ENCODE measurements at places on chromosomes 2 and 18.

DNA sequence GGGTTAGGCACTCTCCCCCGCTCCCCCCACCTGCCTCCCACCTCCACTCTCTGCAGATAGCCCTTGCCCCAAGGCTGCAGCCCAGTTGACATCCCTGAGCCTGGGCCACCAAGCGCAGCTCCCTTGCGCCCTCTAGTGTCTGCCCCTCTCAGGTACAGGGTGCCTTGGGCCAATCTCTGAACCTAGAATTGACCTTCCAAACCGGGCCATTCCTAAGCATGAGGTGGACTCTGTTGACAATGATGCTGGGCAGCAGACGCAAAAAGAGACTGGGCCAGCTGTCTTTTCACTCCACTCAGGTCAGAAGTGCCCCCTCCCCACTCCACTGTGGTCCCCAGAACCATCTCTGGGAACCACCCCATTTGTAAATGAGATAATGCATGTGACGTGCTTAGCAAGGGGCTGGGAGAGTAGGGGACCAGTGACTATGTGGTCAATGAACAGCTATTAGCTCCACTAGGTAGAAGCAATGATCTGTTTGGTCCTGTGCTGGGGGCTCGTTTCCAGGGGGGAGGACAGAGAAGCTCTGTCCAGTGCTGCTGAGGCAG lies 43.3 kb upstream of the PLB1 start:
- peak; percentile 73 for DNase-seq

DNA sequence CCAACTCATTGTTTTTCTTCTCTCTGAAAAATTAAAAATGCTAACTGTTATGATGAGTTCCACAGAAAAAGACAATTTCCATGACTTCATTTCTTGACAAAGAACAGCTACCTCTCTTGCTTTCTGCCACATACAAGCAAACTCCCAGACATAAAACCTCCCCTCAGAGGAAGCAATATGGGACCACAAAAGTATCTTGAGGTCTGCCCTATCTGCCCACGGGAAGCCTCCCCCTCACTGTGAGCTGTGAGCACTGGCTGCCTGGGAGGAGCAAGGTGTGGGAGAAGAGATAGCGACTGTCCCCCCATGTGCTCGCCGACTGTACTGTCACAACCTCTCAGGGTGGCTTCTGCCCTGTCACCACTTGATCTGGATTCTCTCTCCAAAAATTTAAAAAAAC lies 69.7 kb upstream of the NRP2 start:
- no peak for DNase-seq

DNA sequence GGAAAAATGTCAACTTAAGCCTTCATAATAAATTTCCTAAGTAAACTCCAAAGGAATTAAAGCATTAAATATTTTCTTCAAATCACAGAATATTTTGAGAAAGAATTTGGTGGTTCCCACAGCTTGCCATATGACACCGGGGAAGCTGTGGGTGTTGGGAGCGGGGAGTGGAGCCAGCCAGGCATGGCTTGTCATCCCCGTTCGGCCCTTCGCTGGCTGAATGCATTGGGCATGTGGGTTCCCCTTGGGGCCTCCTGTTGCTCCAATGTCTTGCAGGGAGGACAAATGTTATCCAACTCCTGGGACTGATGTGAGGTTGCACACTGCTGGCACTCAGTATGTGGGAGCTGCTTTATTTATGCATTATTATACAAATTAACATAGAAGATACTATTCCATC lies 18.6 kb downstream of the NGEF start:
- no peak for DNase-seq

DNA sequence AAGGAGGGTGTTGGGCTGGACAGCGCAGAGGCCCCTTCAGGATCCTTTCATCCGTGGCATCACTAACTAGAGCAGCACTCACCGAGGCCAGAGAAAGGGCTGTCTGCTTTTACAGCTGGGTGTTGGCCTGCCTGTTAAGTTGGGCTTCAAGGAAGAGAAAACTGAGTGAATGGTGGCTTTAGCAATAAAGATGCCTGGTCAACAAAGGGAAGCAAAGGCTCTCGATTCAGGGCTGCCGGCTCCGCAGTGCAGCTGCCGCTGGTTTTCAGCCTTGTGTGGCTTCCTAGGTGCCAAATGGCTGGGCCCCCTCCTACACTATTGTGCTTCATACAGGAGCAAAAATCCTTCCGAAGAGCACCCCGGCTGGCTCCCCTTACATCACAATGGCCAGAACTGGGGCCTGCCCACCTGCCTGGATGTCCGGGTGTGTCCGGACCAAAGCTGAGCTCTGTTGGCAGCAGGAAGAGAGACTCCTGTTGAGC lies 61.0 kb upstream of the GPR45 start:
- DNase-seq: no peak

DNA sequence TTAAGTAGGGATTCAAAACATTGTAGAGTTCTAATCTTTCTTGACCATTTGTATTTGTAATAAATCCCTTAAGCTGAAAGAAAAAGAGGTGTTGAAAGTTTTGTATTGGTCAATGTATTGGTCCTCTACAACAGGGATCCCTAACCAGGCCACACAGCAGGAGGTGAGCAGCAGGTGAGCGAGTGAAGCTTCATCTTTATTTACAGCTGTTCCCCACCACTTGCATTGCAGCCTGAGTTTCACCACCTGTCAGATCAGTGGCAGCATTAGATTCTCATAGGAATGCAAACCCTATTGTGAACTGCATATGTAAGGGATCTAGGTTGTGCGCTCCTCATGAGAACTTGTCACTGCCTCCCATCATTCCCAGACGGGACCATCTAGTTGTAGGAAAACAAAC lies 715.7 kb upstream of the NXPH2 start:
- no peak for DNase-seq

DNA sequence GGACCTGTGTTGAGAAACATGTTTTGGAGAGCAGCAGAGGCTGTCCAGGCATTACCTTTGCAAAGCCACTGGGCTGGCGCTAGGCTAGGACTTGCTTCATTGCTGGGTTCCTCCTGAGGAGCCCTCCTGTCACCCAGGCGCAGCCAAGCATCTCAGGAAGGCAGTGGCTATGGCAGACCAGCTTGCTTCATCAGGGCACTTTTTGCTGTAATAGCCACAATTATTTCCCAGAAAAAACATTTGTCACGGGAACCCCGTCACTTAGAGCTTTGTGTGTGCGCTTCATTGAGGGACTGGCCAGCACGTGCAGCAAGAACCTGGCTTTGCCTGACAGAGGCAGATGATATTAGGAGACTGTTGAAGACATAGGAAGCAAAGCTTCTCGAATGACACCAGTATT lies 36.4 kb downstream of the SLC20A1 start:
- DNase-seq: no peak

DNA sequence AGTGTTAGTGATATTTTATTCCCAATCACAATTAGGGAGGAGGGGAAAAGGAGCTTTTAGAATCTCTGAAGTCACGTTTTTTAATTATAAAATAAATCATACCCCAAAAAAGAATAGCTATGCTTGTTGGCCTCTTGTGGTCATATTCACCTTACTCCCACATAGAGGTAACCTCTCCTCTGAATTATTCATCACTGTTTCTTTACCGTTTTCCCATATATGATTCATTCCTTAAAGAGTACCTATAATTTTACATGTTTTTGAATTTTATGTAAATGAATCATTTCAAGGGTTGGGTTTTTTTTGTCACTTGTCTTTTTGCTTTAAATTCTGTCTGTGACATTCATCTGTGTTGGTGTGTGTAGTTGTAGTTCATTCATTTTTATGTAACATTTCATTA lies 110.6 kb upstream of the CD302 start:
- no peak for DNase-seq

DNA sequence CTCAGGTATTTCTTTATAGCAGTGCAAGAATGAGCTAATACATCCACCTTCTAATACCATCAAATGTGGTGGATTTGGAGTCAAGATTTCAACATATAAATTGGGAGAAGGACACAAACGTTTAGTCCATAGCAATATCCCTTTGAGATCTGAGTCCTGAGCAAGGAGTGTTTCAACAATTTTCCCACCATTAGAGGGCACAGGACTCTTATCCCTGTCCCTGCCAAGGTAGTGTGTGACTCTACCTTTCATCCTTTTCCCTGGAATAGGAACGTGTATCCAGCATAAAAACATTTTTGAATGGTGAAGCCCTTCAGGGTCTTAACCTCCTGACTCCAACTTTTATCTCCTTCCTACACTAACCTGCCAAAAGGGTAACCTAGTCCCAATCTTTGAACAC lies 181.3 kb upstream of the SRD5A2 start:
- no peak for DNase-seq

DNA sequence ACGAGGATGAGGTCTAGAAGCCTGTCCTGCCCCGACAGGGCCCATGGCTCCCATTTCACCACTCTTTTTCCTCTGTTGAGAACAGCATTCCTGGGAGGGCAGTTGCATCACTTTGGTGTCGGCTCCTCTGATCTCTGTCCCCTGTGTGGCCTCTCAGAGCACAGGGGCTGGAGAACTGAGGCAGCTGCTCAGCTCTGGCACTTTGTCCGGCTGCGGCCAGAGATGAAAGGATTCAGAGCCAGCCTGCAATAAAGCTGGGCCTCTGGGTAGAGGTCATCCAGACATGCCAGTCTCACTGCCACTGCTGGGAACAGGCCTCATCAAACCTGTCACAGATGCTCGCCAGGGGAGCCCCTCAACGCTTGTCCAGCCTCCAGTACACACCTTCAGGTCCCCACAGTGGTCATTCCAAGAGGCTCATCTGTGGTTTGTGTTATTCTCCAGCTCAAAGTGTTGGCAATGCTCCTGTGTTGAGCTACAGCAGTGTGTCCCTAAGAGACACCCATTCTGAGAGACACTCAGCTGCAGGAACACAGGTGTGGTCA lies 13.1 kb upstream of the ROCK2 start:
- no peak for DNase-seq

DNA sequence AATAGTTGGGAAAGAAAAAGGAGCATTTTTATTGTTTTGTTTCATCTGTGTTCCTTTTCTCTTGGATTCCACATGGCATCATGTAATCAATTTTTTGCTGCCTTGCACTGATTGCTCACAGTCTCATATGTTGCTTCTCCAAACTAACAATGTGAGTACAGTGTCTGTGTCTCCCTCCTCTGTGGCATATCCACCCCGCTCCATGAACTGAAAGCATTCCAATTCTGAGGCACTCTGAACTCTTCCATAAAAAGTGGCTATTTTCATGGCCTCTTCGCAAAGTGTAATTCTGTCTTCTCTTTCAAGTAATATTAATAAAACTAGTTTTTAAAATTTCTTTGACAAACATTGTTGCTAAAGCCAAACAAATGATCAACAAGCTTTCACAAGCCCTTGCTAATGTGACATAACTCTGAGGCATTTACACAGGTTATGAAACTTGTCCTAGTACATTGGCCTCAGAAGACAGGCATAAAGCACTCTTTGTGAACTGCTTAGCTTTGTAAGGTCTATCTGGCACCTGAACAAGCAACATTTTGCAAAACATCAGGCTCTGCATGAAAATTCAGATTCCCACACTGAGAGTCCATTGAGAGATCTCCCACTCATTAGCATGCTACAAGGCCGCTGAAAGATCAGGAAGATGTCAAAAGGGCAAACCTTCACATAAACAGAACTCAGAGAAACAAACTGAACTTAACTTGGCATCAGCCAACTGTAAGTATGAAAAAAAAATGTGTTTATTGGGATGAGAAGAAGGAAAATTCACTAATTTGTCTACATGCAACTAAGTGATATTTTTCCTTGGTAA lies 33.0 kb downstream of the GPR75 start:
- DNase-seq: no peak

DNA sequence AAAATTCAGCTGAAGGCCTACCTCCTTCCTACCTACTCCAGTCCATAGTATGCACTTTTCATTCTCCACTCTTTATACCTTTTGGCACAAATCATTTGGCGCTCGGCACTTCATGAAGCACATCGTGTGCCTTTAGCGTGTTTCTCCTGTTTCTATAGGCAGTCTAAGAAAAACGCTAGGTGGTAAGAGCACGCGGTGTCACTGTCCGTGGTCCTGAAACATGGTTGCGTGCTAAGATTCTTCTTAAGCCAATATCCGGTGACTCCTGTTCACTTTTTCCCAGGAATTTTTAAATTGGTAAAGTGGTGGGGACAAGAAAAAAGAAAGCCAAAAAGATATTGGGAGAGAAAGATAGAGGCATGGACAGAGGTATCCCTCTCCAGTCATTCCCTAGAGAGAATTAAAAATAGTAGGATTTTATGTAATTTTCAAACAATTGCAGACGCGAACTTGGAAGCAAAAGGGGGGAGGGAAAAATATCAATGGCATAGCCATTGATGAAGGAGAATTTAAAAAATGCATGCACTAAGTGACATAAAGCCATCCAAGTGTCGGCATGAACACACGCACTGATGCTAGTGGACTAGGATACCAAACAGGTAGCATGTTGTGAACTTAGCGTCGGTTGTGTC lies 1.4 kb upstream of the CTNNA2 start:
- no peak for DNase-seq

DNA sequence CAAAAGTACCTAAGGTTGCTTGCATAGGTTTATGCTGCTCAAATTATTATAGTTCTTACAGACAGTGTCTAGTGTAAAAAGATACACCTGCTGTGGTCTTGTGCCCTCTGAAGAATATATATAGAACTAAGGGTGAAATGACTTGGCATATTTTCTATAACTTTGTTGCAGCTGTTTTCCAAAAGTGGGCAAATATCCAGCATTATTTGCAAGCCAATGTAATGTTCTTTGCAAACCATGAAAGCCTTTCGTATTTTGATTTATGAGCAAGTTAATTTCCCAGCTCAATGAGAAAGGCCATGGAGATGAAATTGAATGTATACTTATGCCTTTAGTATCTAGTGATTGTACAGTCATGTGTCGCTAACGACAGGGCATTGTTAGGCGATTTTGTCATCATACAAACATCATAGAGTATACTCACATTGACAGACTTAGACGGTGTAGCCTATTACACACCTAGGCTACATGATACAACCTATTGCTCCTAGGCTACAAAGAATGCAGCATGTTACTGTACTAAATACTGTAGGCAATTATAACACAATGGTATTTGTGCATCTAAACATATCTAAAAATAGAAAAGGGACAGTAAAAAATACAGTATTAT lies 116.3 kb downstream of the PLCL1 start:
- no peak for DNase-seq

DNA sequence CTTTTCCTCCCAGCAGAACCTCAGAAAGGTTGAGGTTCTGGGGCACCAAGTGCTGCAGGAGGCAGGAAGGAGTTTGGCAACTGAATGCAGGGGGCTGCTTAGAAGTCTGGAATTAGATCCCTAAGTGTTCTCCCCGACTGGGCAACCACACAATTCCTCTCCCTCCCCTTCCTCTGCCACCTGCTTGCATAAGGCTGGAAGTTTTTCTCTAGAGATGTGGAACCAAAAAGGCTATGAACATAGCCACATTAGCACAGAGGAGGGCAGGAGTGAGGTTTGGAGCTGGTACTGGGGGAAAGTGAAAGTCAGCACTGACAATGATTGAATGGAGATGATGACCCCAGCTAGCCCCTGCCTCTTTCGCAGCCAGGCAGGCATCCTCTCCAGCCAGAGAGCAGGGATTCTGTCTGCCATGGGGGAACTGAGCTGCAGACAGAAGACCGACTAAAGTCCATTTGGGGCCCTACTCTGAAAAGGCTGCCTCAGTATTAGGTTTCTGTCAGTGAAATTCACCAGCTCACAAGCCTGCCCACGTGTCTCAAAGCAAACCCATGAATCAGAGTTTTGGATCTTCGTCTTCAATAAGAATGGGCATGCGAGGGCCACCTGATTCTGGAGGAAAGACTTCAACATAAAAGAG lies 87.9 kb upstream of the ITGA6 start:
- DNase-seq: no peak

- DNase-seq: no peak
These were observed 26.2 kb downstream of the ADI1 start for GRCh38 chr2:3492951-3493614.

GRCh38 chr2:38763228-38763627 lies 12.1 kb upstream of the SRSF7 start:
- DNase-seq: no peak

Data from stimulated activated CD4-positive, alpha-beta T cell treated with anti-CD3 and anti-CD28 coated beads, Interleukin-1b, Interleukin-23, amount 100 ng/mL, for 1 hour (primary cell).